ENCODE measurements at places on chromosomes 5 and 9. TPM values are rescaled to one million over a fixed set of nuclear protein-coding genes. Genes with fewer than 3 reads are reported as not detected.

ANKRD20A1 gene
- polyA plus RNA-seq = 0.20 TPM

PAPPA gene
- 0.07 TPM for polyA plus RNA-seq

CCDC192 gene
- not detected for polyA plus RNA-seq

UNC5A gene
- 0.03 TPM for polyA plus RNA-seq

SHOC1 gene
- not detected for polyA plus RNA-seq

ELOVL7 gene
- polyA plus RNA-seq = 0.20 TPM

KCNMB1 gene
- 0.23 TPM for polyA plus RNA-seq

PITX1 gene
- polyA plus RNA-seq = 38.7 TPM

MCTP1 gene
- 3.5 TPM for polyA plus RNA-seq

- DNase-seq = no peak
These were observed 274.7 kb downstream of the YTHDC2 start for GRCh38 chr5:113788141-113788655.

DNA sequence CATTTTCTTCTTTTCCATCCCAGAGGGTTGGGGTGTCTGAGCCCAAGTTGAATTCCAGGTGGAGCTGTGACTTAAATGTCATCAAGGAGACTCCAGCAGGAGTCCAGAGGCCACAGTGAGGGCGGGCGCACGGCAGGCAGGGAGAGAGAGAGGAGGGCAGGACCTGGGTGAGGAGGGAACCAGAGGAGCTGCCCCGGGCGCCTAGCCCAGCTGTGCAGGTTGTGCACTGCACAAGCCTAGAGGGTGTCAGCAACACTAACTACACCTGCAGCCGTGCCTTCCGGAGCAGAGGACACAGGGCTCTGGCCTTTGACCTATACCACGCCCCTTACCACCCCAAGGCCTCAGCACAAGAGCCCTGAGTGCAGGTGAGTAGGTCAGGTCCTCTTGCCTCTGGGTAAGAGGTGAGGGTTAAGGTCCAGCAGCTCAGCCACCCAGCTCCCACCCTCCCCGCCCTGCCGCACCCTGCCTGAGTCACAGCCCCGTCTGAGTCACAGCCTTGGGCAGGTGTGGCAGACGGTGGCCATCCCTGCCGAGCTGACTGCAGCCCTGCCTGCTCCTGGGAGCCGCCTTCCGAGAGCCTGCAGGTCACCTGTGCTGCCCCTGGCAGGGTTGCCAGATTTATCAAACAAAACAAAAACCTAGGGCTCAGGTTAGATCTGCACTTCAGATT, 6.4 kb upstream of the AGPAT2 start:
- DNase-seq = no peak

GRCh38 chr9:117073539-117074341, 341.1 kb downstream of the ASTN2 start:
- DNase-seq = no peak

DNA sequence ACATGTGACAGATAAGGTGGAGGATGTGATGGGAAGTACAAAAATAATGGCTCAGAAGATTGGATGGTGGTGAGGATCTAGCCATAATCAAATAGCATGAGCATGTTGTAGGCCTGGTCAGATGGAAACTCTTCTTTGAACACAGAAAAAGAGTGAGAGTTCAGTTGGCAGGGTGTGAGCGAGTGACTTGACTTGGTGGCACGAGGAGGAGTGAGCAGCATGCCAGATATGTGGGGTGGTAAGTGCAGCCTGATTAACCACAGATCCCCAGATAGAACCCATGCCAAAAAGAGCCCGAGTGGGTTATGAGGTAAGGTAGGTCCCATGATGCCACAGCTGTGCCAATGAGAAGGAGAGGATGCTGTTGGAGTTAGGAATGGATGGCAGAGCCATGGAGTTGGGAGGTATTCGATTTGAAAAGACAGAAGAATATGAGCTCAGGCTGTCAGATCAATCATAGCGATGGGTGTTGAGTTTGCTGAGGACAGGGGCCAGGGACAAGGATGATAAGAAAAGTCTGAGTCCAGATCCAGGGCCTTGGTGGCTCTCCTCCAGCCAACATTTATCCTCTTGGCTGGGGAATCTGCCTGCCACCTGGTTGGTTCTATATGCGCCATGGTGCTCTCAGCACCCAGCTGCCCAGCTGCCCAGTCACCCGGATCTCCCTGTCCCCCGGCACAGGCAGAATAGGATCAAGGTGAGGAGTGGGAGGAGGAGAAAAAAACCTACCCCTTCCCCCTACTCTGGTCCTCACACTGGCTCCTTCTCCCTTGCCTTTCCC, 16.5 kb downstream of the GARNL3 start:
- no peak for DNase-seq

DNA sequence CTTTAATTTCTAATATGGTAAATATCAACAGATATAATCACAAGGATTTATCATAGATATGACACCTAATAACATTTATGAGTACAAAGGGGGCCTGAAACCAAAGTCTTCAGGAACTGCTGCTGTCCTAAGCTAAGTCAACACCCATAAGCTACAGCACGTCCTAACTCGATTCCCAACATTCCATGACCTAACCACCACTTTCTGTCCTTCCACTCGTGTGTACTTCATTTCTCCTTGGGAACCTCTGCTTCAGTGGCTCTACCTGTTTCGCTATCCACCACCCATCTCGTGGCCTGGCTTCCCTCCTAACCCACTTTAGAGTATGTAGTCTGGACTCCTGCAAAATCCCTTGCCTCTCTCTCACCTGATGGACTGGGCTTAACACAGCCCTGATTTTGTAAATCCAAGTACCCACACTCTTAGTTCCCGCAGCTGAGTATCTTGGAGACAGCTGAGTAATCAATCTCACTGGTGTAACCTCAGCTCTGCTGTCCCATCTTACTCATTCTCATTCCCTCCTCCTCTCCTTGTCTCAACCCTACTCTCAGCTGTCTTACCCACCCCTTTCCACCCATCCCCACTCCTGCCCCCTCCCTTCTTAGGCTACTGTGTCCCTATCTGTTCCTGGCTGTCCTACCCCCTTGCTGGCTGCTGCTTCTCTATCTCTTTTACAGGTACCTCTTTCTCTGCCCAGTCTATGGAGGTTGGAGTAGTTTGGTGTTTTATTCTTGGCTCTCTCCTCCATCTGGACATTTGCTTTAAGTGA, 101.8 kb downstream of the MAST4 start:
- no peak for DNase-seq

- no peak for DNase-seq
These were observed 75.4 kb upstream of the ZFAND5 start for GRCh38 chr9:72440378-72440777.

DNA sequence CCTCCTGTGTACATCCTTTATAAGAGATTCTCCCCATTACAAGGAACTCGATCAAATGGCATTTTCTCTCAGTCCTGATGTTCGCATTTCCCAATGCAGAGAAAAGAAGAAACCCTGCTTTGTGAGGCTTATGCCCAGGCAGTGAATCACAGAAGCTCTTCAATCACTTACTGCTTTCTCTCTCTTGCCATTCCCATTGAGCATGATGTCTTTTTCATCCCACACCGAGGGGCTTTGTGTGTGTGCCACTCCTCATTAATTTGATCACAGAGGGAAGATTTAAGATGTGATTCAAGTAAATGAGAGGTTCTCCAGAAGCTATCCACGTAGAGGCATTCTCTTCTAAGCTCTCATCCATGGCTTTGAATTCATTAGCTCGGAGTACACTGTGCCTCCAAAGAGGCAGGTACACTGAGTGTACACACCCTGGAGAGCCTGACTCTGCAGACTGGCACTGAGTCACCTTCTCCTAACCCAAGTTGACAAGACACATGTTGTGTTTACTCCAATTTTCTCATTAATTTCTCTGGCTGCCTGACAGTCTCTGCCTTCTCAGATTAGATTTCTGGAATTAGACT, 45.4 kb downstream of the MFAP3 start:
- no peak for DNase-seq

GRCh38 chr9:33956544-33956943, 92.1 kb downstream of the UBAP2 start:
- no peak for DNase-seq

- DNase-seq = no peak
These were observed 53.2 kb downstream of the C5orf22 start for GRCh38 chr5:31585166-31585894.

DNA sequence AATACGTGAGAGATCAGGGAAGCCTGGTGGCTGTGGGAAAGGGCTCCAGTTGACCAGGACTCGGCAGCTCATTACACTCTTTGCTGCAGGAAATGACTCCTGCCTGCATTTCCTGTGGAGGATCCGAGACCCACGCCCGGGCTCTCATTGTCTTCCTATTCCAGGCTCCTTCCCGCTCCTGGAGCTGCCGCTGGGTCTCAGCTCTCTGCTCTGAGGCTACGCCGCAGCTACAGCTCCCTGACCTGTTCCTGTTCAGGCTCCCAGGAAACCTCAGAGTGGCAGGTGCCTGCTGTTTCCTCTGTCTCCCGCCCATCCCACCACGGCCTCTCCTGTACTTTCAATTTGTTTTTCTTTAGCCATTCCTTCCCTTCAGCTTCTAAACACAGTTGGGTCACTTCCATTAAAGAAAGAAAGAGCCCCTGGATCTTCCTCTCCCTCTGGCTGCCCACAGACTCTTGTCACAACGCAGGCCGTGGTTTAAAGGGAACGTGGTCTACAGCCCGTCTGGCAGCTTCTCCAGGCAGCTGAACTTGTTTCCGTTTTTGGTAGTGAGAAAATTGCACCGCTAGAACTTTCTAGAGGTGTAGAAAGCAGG, 71.5 kb downstream of the IL6ST start:
- no peak for DNase-seq

DNA sequence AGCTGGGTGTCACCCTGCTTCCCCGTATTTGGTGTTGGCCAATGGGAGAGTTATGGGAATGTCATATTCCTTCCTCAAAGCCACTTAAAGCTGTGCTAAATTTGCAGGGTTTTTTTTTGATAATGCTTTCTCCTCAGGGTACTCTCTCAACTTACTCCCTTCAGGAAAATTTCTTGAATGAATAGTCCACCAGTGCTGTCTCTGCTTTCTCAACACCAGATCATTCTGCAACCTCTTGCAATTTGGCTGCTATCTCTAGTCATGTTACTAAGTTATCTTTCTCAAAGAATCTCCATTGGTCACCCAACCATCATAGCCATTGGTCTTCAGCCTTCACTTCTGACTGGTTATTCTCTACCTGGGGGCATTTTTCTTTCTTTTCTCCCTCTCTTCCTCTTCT, 13.4 kb upstream of the TNFAIP8 start:
- no peak for DNase-seq

DNA sequence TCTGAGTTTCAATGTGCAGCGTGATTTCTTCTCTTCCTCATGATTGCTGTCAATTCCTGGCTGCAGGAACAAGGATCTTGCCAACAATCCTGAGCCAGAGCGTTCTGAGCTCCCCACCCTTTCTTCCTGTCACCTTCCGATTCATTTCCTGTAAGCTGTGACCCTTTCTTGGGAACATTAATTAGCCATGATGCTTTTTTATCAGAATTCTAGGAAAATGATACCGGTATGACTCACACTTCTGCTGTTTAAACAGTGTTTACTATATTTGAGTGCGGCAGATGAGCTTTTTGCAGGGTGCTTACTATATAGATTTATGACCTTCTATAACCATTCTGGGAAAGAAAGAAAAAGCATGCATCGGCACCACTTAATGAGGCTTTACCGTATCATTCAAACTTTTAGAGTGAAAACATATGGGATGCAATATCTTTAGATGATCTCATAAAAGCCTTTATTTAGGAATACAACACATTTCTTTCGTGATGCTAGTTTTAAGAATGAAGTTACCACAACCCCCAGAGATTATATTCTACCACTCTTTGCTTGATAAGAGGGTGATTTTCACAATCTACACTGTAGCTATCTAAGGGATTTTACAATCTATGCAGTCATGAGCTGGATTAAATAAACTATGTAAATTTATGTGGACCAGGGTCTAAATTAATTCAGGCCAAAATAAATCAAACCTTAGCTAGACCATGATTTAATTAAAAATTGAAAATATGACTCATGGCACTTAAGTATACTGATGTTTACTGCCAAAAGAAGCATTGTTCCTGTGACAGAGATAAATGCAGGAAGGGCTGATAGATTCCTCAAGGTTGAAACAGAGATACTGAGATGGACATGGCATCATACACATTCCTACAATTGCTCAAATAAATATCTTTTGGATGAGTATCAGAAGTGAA, 38.0 kb upstream of the OSMR start:
- no peak for DNase-seq

DNA sequence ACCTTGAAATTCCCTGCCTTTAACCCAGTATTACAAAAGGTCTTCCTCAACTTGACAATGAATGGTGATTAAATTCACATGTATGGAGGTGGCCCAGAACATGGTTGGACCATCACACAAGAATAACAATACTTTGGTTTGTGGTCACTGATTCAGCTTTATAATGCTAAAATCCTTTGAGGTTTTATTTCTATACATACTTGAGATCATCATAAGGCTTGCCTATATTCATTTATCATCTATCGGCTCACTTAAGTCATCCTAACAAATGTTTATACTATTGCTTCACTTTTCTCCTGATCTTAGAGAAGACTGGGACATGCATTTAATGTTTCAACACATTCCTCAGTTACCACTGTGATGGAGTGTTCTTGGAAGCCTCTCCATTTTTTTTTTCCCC, 191.3 kb downstream of the DMAC1 start:
- no peak for DNase-seq

GRCh38 chr9:91212596-91213243, 149.0 kb downstream of the AUH start:
- DNase-seq = no peak

DNA sequence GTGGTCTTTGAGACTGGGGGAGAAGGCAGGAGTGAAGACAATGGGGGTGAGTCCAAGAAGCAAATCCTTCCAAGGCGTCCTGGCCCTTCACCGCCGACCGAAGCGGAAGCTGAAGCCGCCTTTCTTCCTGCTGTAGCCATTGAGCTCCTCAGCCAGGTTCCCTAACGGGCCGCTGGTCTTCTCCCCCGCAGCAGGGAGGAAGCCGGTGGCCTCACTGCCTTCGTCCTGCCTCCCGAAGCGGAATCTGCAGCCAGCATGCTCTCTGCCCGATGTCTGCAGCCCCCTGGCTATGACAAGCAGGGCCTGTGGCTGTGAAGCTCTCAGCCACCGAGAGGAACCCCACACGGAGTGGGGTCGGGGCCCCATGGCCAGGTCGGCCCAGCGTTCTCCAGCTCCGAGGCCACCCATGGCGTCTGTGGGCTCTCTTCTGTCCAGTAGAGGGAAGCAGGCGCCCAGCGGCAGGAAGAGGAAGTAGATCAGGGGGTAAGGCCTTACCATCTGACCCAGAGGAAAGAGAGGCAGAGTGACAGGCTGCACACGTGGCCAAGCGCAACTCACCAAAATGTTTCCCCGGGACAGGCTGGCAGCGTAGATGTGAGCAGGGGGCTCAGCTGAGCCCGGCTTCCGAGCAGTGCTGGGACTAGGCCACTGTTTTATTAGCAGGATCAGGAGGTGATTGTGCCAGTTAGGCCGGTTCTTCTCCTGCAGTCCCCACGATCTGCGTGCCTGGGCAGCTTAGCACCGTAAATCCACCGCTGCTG, 3.1 kb downstream of the QRFP start:
- DNase-seq = peak; percentile 73

DNA sequence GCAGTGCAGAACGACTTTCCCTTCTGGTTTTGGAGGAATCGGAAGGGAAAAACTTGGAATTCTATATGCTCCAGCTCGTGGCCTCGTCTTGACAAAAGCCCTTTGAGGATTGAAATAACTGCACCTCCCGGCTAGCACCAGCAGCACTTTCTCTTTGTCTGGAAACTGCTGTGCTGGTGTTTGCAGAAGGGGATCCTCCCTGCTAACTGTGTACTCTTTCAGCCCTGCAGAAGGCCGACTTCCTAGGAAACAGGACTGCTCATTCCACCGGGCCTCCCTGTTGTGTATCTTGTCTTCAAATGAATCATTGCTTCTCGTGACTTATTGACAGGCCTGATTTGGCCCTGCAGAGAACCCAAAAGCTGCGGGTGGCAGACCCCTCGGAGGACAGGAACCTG, 23.6 kb downstream of the STC2 start:
- no peak for DNase-seq

GRCh38 chr5:143350751-143351602, 52.5 kb downstream of the NR3C1 start:
- no peak for DNase-seq
